ENCODE measurements at places on chromosomes 3 and 15.

DNA sequence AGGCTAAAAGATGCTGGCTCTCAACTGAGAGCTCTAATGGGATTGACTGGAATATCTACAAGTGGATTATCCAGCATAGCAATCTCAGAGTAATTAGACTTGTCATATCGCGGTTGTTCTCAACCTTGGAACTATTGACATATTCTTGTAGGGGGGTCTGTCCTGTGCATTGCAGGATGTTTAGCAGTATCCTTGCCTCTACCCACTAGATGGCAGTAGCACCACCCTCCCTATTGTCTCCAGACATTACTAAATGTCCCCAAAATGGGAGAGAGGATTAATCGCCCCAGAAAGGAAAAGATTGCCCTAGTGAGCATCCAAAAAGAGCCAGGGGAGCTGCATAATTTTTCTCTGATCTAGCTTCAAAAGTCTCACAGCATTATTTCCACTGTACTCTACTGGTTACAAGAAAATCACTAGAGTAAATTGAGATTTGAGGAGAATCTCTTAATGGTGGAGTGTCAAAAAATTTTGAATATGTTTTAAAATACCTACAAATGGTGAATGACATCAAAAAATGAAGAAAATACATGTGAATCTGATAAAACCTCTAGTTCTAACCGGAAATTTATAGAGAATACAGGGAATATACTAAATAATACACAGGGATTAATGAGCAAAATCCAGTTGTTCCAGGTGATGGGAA, 388.2 kb upstream of the AGTR1 start:
- peak; percentile 49 for DNase-seq

DNA sequence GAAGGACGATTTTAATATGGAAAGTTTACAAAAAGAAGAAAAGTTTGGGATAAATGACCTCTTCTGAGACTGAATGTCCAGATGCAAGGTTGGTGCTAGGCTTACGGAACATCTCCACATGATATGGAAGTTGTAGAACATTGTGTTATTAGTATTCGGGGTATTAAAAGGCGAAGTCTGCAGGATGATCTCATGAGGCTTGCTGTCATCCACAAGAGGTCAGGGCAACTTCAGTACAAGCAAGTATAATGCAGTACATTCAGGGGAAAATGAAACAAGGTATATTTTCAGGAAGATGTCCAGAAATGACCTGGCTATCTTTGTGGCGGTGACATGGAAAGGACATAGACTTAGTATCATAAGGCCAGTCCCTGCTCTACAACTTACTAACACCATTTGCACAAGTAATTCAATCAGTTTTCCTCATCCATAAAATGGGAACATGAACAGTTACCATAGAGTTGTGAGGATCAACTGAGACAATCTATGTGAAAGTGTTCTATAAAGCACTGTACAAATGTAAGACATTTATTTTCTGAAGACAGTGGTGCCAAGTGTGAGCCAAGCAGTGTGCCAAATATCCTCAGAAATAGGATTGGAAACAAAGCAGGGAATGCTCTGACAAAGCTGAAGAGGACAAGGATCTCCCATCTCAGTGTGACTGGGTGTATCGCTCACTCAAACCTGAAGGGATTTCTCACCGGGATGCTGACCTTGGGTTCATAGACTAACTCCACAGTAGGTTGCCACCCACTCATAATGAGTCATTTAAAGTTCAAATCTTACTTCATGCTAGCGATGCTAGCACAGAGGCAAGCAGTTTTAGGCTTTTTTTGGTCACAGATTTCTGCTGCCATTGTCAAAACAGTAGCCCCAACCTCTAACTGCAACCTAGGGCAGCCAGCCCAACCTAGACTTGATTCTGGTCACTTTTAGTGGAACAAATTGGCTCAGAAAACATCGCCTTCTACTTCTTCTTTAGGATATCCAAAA, 118.3 kb downstream of the TIGIT start:
- no peak for DNase-seq

GRCh38 chr3:64816355-64816754, 128.6 kb upstream of the ADAMTS9 start:
- no peak for DNase-seq

- DNase-seq = peak; percentile 55
These were observed 722 bp downstream of the RBMS3 start for GRCh38 chr3:29281344-29282241.

- no peak for DNase-seq
These were observed 127.6 kb downstream of the SOX2 start for GRCh38 chr3:181839039-181839915.

- DNase-seq = no peak
These were observed 28.5 kb downstream of the OSTN start for GRCh38 chr3:191227541-191227940.

DNA sequence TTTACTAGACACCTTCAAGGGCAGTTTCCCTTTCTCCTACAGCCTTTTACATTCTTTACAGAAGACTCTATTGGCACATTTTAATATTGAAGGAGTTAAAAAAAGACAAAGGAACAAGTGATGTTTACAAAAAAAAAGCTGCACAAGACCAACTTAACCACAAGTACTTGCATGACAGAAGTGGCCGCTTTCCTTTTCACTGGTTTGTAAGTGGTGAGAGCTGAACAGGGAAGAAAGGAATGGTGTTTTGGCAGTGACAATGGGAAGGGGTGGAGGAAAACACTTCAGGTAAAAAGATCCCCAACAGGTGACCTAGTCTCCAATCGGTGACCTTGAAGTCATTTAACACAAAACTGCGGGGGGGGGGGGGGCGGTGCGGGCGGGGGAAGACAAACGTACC, 1.1 kb downstream of the WDR72 start:
- DNase-seq = no peak

DNA sequence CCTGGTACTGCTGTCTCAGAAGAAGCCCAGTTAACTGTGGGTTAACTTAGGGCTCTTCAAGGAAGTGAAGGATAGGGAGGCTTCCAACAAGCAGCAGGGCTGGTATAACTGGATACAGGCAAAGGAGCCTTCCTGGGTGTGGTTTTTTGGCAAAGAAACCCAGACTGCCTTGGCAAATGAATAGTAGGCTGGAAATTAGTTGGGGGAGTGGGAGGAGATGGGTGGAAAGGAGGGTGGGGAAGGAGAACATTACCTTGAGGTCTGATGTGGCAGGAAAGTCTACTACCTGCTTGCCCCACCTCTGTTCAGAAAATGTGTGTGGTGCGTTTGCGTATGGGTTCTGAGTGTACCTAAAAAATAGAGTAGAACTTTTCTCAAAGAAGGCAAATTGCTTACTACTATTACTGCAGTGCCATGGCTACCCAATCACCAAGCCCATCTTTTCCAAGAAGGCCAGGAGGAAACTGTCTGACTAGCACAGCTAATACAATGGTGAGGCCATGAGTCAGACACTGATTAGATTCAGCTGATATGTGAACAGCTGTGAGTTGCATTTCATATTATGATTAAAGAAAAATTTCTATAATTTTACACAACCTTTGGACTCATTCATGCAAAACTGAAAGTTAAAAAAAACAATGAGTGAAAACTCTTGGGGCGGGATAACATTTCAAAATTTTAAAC, 55.2 kb downstream of the SPTSSB start:
- DNase-seq = no peak

DNA sequence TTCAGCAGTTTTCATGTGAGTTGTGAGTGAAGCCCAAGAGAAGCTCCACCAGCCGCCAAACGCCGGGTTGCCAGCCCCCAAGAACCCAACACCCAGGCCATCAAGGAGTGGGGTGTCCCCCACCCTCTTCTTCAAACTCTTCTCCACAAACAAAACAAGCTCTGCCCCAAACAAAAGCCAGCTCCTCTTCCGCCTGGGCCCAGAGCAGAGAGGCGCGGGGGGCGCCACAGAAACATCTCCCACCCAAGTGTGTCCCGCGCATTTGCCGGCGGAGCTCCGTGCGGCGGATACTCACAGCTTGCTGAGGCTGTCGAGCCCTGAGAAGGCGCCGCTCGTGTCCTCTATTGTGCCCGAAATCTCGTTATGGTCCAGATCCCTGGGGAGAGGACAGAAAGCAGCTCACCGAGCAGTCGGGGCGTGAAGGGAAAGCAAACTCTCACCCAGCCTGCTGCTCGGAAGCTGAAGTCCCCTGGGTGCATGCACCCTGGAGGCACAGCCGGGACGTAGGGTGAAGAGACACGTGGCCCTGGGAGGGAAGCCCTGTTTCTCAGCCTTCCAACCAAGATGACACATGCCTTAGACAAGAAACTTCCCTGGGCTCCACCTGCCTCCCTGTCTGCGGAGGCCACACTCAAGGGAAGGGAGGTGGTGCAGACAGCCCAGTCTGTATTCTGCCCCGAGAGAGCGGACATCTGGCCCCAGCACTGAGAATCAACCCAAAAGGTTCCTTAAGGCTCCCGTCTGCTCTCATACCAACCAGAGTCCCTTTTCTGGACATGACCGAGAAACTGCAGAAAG, 95.7 kb downstream of the LRIG1 start:
- DNase-seq = no peak

- no peak for DNase-seq
These were observed 754.5 kb upstream of the ALCAM start for GRCh38 chr3:104612218-104612617.

GRCh38 chr3:23288286-23288685, 85.2 kb downstream of the UBE2E2 start:
- DNase-seq = no peak

DNA sequence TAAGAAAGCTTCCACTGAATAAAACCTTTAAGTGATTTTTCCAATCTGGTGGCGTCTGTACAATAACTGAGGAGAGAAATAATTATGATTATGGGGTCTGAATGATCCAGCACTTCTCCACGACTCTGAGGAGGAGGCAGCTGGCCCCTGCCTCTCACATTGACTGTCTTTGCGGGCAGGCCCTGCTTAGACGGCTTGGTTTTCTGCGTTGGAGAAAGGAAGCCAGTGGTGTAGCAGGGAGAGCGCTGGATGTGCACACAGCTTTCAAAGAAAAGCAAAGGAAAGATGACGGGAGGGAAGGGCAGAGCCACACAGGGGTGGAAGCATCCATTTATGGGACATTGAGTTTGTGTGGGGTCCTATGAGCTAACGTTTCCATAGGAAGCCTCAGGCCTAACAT, 62.5 kb downstream of the MGLL start:
- DNase-seq = no peak

GRCh38 chr15:41836713-41837454, 1.8 kb upstream of the PLA2G4B start:
- no peak for DNase-seq

DNA sequence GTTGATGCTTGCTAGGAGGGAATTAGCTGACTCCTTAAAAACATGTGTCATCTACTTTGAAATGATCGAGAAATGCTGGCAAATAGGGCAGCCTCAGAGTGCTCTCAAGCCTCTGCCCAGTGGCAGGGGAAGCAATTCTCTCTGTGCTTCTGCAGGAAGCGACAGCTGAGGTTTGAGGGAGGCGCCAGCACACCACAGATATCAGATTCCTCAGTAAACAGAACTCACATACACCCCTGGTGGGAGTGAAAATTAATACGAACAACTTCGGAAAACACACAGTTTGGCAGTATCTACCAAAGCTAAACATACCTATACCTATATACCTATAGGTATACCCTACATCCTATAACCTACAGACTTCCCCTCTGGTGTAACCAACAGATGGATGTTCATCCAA, 61.3 kb downstream of the NSMCE3 start:
- DNase-seq = no peak

- DNase-seq = no peak
These were observed 69.9 kb upstream of the KBTBD8 start for GRCh38 chr3:66928252-66928651.

GRCh38 chr15:66169023-66169422, 84.5 kb downstream of the MEGF11 start:
- DNase-seq = no peak

DNA sequence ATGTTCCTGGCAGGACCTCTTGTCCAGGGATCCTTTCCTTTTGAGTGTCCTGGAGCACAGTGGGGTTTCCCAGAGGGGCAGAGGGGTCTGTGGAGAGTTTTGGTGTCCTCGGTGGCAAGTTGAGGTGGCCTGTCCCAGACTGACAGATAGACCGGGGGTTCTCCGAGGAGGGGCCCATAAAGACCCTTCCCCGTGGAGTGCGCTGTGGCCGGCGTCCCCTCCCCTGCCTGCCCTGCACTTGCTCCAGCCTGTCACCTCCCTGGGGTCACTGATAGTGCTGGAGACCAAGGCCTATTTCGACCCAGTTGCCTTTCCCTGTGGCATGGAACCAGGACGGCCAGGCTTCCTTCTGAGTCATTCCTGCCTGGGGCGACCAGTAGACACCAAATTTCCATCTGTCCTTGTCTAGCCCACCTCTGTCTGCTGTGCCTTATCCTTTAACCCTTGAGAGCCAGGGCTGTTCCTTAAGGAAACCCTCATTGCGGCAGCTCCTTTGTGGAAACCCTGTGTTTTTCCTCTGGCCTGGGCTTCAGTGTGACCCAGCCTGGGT, 2.9 kb downstream of the MUC4 start:
- no peak for DNase-seq

DNA sequence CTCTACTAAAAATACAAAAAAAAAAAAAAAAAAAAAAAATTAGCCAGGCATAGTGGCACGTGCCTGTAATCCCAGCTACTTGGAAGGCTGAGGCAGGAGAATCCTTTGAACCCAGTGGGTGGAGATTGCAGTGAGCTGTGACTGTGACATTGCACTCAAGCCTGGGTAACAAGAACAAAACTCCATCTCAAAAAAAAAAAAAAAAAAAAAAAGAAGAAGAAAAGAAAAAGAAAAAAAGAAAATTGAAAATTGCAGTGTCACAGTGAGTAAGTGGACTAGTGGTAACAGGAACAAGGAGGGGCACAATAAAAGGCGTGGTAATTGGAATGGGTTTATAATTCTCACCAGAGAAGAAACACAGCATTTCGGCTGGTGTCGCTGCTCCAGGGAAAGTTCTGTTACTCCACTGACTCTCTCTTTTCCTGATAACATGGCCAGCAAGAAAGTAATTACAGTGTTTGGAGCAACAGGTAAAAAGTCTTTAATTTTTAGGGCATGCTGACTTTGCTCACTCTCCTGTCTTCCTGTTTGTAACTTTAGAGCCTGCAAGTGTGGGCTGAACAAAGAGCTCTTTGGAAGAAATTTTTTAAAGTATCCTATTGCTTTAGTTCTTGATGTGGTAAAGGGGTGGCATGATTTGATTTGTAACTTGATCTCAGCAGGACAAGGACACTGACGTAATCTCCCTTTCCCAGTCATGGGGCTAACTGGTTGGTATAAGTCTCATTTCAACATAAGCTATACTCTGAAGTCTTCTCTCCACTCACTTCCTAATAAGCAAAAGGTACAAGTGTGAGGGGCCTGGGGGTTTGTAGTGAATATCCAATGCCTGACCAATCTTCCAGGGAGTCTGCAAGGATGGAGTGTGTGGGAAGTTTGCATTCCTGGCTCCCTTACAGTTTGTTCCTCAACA, 22.1 kb upstream of the TRA2B start:
- DNase-seq = no peak

DNA sequence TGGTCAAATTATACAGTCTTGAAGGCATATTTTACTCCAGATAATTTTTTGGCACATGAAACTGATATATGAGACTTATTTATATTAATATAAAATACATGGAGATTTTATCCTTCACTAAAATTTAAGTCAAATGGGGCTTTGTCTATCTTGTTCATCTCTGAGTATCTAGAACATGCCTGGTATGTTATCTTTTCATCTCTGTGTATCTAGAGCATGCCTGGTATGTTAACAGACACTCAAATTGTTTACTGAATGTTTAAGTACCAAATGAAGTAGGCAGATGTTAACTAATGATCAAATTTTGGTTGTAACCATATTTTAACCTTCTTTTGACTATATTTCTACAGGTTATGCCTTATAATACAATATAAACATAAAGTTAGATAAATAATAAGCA, 7.7 kb downstream of the GTF2A2 start:
- DNase-seq = no peak

GRCh38 chr15:65069179-65069578, 1.4 kb upstream of the RASL12 start:
- DNase-seq = no peak

Measured in ecto neural progenitor cell (in vitro differentiated cells).